ENCODE measurements at places on chromosomes 11 and 22.

DNA sequence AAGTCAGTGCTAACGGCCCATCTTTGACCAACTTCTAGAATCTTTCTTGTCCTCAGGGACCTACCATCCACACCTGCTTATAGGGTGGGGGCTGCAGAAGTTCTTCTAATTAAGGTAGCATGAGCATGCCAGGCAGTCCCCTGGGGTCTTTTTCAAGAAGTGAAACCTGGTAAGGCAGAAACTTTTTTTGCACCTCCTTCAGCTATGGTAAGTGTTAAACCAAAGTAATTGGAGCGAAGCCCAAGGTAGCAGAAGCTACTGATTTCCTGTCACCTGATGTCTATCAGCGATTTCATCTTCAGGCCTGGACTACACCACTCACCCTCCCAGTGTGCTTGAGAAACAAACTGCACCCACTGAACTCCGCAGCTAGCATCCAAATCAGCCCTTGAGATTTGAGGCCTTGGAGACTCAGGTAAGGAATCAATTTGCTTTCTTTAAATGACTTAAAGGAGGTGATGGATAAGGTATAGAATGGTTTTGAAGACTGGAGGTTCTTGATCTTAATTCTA is at the start of gene MS4A1:
MS4A1 (plus strand) TSS at position 317 of the 512 bp plus-strand sequence. CDS start 6,528 bp downstream, outside the sequence.
- DNase-seq: no peak

GRCh38 chr11:69203381-69203780 is 47.6 kb downstream of the SMIM38 start:
- DNase-seq: no peak

GRCh38 chr22:30198921-30199320 is 47.6 kb downstream of the LIF start:
- DNase-seq: no peak

GRCh38 chr11:92461447-92461846 is 236.8 kb downstream of the FAT3 start:
- no peak for DNase-seq

DNA sequence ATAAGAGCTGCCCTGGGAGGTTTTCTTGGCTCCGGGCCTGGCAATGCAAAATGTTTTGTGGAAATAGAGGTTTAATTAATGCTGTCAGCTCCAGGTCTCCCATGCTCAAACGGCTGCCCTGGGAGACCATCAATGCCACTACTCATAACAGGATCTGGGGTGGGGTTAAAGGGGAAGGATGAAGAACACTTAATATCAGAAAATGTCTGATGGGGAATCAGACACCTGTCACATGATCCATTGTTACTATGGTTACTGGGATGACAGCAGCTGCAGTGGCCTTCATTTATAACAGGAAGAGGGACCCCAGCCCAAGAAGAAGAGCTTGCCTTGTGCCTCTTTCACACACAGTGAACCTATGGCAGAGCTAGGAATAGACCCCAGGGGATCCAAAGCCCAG is 2.2 kb upstream of the SYT13 start:
- no peak for DNase-seq

DNA sequence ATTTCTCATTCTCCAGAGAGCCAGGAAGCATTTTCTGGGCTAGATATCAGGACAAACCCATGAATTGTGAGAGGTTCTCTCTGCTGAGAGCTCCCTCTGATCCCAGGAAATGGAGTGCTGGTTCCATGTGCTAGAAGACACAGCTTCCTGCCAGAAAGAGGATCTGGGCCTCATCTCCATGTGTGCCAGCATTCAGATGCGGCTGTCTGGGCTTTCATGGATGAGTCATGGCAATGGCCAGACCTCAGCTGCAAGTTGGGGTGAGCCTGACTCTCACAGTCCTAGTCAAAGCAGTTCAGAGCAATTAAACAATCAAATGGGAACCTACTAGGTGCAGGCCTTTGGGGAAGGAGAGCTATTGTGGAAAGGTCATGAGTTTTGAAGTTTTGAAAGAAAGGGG is 82.3 kb upstream of the EED start:
- DNase-seq: peak; percentile 57

DNA sequence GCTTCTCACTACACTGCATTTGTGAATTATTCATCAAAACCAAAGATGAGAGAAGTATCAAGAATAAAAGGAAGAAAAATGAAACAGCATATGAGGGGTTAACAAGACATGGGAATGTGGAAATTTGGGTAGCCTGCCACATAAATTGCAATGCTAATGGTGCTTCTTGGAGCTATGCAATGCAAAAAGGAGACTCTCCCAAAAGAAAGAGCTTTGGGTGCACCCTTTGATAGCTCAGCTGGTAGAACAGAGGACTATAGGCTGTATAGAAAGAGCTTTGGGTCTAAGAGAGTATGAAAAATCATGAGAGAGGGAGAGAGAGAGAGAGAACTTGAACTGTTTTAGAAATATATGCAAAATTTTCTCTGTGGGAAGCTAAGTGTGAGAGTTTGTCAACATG is 26.3 kb downstream of the SPA17 start:
- no peak for DNase-seq

DNA sequence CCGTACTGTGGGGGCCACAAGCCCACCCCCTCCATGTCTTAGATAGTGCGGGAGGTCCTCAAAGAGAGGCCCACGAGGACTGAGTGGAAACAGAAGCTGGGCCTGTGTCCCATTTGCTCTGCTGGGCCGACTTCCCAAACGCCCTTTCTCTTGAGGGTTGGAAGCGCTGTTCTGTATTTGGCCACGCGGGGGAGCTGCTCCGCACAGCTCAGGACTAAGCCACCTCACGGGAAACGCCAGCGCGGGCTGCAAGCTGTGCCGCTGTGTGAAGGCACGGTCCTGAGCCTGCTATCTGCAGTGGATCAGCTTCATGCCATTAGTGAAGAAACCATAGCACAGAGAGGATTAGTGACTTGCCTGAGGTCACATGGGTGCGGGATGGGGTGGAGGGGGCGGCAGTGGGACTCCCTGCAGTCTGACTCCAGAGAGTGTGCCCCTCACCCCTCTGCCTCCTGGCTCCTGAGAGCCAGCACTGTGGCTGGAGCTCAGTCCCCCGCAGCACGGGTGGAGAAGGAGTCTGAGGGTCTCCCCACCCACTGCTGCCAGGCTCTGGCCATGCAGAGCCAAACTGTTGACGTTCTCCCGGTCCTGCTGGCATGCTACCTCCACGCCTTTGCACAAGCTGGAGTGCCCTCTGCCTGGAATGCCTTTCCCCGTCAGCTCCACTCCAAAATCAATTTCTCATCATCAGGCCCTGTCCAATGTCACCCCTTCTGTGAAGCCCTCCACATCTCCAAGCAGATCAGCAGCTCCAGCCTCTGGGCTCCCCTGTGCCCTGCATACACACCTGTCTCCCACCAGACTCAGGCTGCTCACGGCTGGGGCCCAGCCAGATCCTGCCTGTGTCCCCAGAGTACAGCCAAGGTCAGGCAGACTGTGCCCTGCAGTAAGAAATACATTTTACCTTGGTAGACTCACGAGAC is 51.5 kb upstream of the LRRC32 start:
- peak; percentile 51 for DNase-seq

- DNase-seq: no peak
These were observed 45.2 kb downstream of the ALX4 start for GRCh38 chr11:44264761-44265160.

DNA sequence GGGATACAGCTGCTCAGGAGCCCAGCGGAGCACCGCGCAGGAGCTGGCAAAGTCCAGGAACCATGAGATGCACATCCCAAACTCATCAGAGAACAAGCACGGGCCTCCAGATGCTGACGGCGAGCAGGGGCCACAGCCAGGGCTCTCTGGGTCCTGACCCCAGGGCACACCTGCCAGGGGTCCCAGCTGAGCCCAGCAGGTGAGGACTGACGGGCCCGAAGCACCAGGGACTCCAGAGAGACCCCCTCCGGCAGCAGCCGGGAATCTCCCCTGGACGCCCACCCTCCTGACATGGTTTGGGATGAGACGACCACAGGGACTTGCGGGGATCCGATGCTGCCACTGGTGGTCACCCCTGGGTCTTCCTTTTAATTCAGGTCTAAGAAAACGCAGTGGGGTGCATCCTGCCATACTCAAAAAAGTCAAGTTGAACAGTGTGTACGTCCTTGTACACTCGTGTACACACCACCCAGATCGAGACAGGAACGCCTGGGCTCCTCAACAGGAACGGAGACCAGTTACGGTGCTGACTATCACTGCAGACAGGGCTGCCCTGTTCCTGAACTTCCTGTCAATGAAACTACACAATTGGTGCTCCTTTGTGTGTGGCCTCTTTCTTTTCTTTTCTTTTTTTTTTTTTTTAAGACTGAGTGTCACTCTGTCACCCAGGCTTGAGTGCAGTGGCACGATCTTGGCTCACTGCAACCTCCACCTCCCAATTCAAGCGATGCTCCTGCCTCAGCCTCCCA is 21.9 kb downstream of the TTLL8 start:
- DNase-seq: no peak

DNA sequence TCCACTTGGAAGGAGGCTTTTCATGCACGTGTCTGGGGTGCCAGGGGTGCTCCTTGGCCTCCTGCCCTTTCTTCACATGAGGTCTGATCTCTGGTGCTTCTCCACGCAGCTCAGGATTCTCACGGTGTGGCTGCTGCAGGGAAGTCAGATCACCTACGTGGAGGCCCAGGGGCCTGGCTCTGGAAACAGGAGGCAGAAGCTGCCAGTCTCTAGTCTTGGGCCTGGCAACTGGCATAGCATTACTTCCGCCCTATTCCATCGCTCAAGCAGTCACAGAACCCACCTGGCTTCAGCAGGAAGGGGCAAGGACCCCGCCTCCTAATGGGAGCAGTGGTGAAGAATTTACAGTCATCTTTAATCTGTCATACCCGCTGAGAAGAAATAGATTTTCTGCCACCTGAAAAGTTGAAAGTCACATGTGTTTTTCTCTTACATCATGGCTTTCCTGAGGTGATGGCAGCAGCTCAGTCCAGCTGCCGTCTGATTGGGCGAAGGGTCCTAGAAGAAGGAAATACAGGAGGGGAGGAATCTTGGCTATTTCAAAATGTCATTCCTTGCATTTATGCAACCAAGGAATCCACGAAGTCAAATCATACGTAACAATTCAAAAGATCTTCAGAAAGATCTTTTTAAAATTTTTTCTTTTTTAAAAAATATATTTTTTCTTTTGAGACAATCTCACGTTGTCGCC is 50.1 kb upstream of the DKK3 start:
- no peak for DNase-seq

GRCh38 chr22:23534201-23534850 is 45.8 kb downstream of the IGLL1 start:
- DNase-seq: no peak

- no peak for DNase-seq
These were observed 1.7 kb downstream of the TMEM184B start for GRCh38 chr22:38271101-38271500.

DNA sequence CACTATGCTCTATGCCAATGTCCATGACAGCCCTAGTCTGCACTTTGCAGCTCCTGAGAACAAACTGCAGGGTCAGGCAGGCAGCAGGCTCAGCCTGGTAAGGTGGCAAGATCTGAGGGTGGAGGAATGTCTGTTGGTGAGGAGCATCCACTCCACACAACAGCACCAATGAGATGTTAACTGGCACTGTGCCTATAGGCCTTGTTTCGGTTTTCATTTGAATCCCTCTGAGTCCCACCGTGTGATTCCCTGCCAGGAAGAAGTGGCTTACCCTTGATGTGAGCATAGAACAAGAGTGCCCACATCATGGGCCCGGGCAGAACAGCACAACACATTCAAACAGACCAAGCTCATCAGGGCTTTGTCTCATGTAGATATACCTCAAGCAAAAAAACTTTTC is 44.1 kb upstream of the CHRM4 start:
- no peak for DNase-seq

DNA sequence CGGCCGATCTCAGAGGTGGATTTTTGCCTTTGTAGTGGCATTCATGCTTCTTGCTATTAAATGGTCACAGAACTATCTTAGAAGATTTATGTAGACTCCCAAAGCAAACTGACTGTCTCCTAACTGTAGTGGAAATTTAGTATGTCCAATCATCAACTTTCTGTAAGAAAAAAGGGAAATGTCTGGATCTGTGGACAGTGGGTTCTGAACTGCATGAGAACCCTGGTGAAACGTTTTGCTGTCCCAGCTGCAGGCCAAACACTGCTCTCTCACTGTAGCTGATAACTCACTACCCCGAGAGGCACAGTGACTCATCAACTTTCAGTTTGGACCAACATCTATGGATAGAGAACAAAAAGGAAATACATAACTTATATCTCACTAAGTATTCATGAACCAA is 387.1 kb downstream of the SOX6 start:
- DNase-seq: no peak
